ENCODE measurements at places on chromosomes 7 and 10. TPM values are rescaled to one million over a fixed set of nuclear protein-coding genes. Genes with fewer than 3 reads are reported as not detected.

MBL2 gene
- not detected for total RNA-seq

PPP1R17 gene
- not detected for total RNA-seq

LRRC61 gene
- 2.0 TPM for total RNA-seq

ABCB4 gene
- not detected for total RNA-seq

PALD1 gene
- 130 TPM for total RNA-seq

ADRA2A gene
- 0.98 TPM for total RNA-seq

GDF10 gene
- not detected for total RNA-seq

COL26A1 gene
- total RNA-seq: not detected

PVRIG gene
- total RNA-seq: not detected

PARD3 gene
- 31.2 TPM for total RNA-seq

ARPC1A gene
- 229 TPM for total RNA-seq

SMIM30 gene
- total RNA-seq: 51.3 TPM

ZPBP gene
- not detected for total RNA-seq

SPDYE5 gene
- total RNA-seq: not detected

TMEM270 gene
- total RNA-seq: not detected

HOXA6 gene
- 4.0 TPM for total RNA-seq

OR2A5 gene
- total RNA-seq: not detected

PDK4 gene
- total RNA-seq: 10.0 TPM

CHAT gene
- not detected for total RNA-seq

CYP2C9 gene
- total RNA-seq: not detected

FZD1 gene
- 7.2 TPM for total RNA-seq

UBE2H gene
- 78.5 TPM for total RNA-seq

MPP7 gene
- total RNA-seq: 0.86 TPM

SORBS1 gene
- total RNA-seq: 1.1 TPM

RBM20 gene
- under 0.01 TPM for total RNA-seq

All from vein endothelial cell (primary cell).